Stimulated activated CD4-positive, alpha-beta T cell treated with anti-CD3 and anti-CD28 coated beads, Interleukin-4, amount 100 ng/mL, for 24 hours (primary cell): ENCODE measurements at places on chromosomes 13 and 19.

- DNase-seq = no peak
These were observed 4.9 kb downstream of the LYPD3 start for GRCh38 chr19:43460362-43461016.

- no peak for DNase-seq
These were observed 1925.2 kb downstream of the OLFM4 start for GRCh38 chr13:54953786-54954185.

- DNase-seq = no peak
These were observed 4.3 kb downstream of the CD37 start for GRCh38 chr19:49339301-49340068.

DNA sequence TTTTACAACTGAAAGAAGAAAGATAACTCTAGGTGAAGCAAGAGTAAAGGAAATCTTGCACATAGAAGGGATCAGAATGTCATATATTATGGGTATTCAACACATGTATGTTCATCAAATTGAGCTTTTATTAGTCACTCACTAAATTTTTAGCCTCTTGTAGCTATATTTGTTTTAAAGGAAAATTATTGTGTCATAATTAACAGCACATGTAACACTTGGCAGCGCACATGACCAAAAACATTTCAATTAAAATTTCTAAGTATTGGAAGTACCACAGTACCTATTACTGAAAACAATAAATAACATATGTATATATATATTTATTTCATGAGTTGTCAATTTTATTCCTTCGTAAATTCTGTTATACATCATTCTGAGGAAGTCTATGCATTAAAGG is 2800.4 kb downstream of the PCDH9 start:
- DNase-seq = no peak

GRCh38 chr13:98254513-98254912 is 77.4 kb upstream of the RNF113B start:
- no peak for DNase-seq

DNA sequence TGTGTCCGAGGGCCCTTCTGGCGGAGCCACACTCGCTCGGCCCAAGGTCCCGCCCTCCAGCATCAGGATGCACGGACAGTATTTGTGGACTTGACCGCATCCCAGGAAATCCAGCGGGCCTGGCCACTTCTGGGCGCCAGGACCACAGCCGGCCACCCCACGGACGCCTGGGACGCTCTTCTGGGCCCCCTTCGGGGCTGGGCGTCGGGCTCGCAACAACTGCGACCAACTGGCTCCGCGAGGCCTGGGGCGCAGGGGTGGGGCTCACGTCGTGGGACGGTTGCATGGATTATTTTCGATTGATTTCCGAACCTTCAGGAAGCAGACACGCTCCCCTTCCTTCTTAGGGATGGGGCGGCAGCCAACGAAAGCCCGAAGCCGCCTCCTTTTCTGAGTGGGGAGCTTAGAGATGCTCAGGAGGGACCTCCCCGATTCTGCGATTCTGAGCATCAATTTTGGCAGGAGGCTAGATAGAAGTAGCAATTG is 521 bp upstream of the NUP58 start:
- DNase-seq = no peak

GRCh38 chr13:28574617-28575142 is 79.8 kb upstream of the FLT1 start:
- DNase-seq = peak; percentile 18

- DNase-seq = no peak
These were observed 313.3 kb downstream of the DCLK1 start for GRCh38 chr13:35817642-35818607.

DNA sequence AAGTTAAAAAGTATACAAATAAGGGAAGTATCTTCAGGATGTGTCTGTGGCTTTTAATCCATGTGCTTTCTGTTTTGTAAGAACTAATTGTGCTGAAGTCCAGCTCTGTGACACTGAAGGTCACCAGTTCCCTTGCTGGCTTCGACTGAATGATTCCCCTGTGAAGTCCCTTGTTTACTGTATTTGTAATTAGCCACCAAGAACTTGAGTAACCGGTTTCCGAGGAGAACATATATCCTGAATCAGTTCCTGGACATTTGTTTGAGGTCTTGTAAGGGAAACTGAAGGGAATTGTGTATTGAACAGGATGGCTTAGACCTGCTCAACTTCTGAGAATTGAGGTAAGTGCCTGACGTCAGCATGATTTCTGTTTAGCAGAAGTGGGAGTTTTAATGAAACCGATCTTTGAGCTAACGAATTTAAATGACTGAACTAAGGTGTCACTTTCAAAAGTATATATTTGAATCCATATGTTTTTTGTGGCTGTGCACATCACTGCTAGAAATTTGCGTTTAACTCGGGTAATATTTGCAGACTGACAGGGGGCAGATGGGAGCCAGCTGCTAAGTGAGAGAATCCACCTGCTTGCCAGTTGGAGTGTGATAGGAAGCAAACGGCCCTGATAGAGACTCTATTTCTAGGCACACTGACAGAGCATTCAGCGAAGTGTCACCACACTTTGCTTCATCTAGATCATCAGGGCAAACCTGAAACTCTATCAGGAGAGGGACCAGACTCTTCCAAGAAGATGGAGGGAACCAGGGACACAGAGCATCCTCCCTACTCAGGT is 530.0 kb downstream of the RFC3 start:
- DNase-seq = no peak

GRCh38 chr13:44903574-44903985 is 85.7 kb downstream of the NUFIP1 start:
- DNase-seq = no peak

- DNase-seq = peak; percentile 73
These were observed 112.1 kb downstream of the ZIC5 start for GRCh38 chr13:99859178-99860177.

DNA sequence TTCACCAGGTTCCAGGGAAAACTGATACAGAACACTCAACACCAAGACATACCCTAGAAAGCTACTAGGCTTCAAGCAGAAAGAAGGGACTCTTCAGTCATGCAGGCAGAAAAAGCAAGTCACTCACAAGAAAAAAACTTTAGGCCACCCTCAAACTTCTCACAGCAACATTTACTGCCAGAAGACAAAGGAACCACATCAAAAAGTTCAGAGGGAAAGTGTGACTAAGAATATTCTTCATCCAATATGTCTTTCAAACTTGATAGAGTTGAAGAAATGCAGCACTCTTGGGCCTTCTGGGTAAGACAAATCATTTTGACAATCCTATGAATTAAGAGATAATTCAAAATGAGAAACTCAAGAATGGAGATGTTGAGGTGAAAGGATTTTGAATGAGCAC is 7.7 kb downstream of the DZIP1 start:
- DNase-seq = no peak

DNA sequence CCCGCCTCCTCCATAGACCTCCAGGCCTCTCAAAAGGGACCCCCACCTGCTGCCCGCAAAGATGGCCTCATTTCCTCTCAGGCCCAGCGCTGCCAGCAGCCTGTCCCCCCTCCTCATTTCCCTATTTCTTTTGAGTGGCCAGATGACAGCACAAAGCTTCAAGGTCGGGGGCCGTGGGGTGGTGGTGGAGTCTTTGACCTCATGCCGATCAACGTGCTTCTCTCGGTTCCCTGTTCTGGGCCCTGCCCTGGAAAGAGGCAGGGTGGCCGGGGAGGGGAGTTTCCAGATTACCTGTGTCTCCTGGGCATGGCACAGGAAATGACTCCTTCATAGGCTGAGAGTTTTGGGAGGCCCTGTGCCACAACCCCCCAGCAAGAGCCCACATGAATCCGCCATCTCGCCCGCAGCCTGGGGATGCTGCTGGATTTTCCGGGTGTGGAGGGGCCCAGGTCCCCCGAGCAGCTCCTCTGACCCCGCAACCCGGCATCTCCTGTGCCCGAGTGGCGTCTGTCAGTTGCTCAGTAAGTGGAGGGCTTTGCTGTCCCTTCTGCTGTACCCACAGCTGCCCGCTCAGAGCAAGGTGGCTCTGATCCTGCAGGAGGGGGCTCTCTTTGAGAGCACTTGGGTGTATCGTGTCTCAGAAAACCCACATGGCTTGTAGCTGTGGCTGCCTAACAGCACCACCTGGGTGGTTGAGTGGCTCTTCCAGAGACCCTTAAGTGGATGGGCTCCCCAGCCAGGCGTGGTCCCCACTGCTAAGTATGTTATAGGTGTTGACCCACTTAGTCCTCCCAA is 139.4 kb downstream of the SIPA1L3 start:
- DNase-seq = no peak

DNA sequence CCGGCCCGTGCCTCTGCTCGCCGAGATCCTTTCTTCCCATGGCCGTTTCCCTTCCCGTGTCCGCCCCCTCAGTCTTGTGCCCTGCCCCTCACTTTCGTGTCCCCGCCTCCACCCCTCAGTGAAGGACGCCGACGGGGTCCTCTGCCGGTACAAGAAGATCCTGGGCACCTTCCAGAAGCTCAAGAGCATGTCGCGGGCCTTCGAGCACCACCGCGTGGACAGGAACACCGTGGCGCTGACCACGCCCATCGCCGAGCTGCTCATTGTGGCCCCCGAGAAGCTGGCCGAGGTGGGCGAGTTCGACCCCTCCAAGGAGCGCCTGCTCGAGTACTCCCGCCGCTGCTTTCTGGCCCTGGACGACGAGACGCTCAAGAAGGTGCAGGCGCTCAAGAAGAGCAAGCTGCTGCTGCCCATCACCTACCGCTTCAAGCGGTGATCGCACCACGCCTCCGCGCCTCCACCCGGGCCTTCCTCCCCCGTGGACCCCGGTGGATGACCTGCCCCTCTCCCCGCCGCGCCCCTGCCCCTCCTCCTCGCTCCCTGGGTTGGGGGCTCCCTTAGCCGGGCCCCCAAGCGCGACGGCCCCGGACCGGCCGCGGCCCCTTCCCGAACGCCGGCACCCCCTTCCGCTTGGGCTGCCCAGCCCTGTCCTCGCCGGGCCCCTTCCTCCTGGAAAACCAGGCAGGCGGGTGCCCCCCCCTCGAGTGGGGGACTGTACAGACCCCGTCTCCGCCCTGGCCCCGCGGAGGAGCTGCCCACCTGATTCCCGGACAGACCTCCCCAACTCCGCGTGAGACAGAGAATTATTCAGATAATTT is 2.3 kb upstream of the U2AF2 start:
- DNase-seq = no peak

DNA sequence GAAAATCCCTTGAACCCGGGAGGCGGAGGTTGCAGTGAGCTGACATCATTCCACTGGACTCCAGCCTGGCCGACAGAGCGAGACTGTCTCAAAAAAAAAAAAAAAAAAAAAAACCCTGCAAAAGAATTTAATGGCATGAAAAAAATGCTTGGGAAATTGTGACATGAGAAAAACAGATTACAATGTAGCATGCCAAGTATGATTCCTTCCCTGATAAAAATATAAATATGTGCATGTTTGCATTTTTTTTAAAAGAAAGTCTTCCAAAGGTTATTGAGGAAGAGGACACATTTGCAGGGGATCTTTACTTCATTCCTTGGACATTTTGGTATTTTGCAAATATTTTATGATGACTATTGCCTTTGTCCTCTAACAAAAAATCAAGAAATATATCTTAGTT is 14.5 kb upstream of the ZBTB32 start:
- no peak for DNase-seq

DNA sequence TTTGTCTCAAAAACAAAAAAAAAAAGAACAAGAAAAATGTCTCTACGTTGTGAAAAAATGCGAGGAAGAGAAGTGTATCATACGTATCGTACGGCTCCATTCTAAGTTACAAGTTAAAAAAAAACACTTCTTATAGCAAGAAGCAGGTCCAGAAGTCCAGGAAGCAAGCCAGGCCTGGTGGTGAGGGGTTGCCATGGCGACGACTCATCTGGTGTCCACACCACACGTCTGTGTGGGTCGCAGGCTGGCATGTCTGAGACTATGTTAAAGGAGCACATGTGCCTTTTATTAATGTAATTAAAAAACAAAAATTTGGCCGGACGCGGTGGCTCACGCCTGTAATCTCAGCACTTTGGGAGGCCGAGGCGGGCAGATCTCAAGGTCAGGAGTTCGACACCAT is 5.9 kb downstream of the MED16 start:
- DNase-seq = no peak

- DNase-seq = no peak
These were observed 243.4 kb downstream of the ENOX1 start for GRCh38 chr13:43543331-43543730.

DNA sequence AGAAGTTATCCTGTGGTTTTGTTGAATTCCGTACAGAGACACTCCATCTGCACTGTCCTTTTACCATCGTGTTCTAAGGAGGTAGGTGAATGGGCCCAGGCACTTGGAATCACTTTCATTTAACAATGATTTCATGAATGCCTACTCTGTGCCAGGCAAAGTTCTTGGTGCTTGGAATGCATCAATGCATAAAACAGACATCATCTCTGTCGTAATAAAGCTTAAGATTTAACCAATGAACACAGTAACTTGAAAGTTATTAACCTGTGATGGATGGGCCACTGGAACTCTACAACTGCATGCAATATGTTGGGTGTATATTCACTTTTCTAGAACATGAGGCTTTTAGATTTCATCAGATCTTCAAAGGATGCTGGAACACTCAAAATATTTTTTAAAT is 14.1 kb upstream of the STARD13 start:
- no peak for DNase-seq

DNA sequence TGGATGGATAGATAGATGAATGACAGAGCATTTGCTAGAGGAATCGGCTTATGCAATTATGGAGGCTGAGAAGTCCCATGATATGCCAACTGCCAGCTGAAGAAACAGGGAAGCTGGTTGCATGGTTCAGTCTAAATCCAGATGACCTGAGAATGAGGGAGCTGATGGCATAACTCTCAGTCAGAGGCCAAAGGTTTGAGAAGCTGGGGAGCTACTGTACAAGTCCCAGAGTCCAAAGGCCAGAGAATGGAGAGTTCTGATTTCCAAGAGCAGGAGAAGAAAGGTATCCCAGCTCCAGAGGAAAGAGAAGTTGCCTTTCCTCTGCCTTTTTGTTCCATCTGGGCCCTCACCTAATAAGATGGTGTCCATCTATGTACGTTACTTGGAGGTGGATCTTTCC is 108.3 kb downstream of the CDK8 start:
- DNase-seq = no peak

GRCh38 chr13:74132152-74132775 is 1.9 kb downstream of the KLF12 start:
- peak; percentile 52 for DNase-seq

DNA sequence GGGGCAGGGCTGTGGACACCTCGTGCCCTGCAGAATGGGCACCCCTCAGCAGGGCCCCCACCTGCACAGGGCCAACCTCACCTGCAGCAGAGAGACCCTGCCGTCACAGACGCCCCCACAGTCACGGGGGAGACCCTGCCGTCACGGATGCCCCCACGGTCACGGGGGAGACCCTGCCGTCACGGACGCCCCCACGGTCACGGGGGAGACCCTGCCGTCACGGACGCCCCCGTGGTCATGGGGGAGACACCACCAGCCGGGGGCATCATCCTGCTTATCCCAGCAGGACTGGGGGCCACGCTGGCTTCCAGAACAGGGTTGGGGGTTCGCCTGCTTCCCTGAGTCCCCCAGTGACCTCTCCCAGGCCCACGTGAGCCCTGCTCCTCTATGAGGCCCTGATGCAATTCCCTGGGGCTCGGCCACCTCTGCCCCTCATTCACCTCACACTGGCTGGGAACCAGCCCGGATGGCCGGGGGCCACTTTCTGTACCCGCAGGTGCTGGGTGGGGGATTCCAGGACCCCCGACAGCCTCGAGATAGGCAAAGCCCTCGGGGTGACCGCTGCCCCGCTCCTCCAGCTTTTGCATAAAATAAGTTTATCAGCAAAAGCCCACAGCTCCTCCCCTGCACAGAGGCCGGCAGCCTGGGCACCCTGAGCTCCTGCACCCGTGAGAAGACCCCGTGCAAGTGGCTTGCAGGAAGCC is 23.6 kb downstream of the SBNO2 start:
- DNase-seq = no peak

- no peak for DNase-seq
These were observed 49.1 kb upstream of the MEDAG start for GRCh38 chr13:30857018-30857417.

GRCh38 chr13:28100150-28101121 is at the start of gene FLT3:
Gene FLT3 (minus strand): TSS chr13:28100576. CDS start chr13:28100510, 66 bp downstream.
- peak; percentile 18 for DNase-seq
